ENCODE measurements at places on chromosomes 16 and 17. TPM values are rescaled to one million over a fixed set of nuclear protein-coding genes. Genes with fewer than 3 reads are reported as not detected.

GRCh38 chr16:85004587-85005205, 6.6 kb downstream of the ZDHHC7 start:
- DNase-seq = no peak

DNA sequence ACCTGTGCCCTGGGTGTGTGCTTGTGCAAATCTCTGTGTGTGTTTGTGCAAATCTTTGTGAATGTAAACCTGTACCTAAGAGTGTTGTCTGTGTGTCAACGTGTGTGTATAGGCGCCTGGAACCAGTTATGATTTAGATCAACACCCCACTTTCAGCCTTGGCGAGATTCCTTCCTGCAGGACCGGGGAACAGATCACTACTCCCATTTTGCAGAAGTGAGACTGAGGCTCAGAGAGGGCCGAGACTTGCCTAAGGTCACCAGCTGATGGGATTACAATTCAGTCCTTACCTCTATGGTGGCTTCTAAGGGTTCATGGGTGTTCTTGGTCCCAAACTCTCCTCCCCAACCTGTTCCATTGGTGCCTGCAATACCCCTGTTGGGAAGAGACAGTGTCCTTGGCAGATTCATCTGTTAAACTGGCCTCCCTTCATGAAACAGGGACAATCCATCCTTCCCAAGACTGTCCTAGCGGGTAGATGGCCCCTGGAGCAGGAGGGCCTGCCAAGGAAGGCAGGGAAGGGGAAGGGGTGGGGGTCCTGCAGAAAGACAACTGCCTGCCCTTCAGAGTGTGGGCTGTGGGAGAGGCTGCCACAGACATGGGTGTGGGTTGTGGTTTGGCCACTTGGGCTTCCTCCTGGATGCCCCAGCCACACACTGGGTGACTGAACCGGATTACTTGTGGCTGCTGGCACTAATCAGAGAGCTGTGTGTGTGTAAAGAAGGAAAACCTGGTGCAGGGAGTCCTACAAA, 6.9 kb upstream of the MAPK7 start:
- no peak for DNase-seq

DNA sequence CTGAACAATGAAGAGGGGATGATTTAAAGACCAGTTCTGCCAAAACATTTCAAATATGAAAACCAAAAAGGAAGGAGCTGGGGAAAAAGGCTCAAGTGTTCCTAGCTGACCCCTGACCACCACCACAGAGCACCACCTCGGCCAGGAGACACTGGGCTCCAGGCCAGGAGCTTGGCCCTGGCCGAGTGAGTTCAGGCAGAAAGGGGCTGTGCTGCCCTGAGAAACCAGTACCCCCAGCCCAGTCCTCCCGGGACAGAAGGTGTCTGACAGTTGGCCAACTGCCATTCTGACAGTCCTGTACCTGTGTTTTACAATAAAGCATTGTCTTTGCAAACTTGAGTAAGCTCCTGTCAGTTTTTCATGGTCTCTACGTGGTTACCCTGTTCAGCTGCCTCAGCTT, 98.2 kb downstream of the VPS53 start:
- DNase-seq = no peak

GRCh38 chr17:16977932-16978331, 6.0 kb upstream of the TNFRSF13B start:
- DNase-seq = no peak

GRCh38 chr17:41691031-41691777, 2.5 kb downstream of the EIF1 start:
- no peak for DNase-seq

The RRAD gene
- 0.83 TPM for total RNA-seq

The MYH2 gene
- not detected for total RNA-seq

- no peak for DNase-seq
These were observed 82.8 kb downstream of the ASIC2 start for GRCh38 chr17:33210285-33210684.

The OR2C1 gene
- total RNA-seq = not detected

DNA sequence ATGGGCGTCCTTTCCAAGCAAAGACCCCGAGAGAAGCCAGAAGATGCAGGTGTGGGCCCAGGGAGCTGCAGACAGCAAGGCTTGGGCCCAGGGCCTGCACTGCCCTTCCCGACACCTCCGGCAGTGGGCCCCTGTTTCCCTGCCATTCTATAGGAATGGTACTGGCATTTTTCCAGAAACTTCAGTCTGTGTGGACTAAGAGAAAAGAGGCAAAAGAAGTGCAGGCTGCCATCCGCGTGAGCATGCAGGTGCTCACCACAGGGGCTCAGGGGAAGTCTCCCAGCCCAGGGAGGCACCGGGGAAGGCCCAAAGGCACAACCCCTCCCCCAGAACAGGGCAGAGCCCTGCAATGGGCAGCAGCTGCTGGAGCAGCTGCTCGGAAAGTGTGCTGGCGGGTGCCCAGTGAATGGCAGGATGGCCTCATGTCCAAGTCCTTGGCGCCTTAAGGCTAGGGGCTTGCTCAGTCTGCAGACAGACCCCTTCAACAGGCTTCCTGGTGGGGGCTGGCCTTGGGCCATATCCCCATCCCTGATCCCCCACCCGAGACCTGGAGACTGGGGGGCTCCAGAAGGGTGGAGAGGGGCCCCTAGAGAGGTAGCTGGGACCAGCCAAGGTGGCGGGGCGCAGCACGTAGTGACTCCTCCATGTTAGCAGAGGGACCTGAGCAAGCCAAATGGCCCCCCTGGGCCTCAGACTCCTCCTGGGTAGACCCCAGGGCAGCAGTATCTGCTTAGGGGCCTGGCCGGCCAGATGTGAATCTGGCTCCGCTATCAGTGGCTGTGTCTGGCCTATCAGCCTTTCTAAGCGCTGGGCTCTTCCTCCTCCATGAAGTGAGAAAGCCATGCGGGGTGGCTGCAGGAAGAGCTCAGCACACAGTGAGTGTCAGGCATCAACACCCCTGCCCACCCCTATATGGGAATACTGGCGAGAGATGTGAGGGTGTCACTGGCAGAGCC, 6.7 kb upstream of the TPPP3 start:
- DNase-seq = no peak

- DNase-seq = no peak
These were observed 9.9 kb downstream of the PCTP start for GRCh38 chr17:55760643-55761355.

DNA sequence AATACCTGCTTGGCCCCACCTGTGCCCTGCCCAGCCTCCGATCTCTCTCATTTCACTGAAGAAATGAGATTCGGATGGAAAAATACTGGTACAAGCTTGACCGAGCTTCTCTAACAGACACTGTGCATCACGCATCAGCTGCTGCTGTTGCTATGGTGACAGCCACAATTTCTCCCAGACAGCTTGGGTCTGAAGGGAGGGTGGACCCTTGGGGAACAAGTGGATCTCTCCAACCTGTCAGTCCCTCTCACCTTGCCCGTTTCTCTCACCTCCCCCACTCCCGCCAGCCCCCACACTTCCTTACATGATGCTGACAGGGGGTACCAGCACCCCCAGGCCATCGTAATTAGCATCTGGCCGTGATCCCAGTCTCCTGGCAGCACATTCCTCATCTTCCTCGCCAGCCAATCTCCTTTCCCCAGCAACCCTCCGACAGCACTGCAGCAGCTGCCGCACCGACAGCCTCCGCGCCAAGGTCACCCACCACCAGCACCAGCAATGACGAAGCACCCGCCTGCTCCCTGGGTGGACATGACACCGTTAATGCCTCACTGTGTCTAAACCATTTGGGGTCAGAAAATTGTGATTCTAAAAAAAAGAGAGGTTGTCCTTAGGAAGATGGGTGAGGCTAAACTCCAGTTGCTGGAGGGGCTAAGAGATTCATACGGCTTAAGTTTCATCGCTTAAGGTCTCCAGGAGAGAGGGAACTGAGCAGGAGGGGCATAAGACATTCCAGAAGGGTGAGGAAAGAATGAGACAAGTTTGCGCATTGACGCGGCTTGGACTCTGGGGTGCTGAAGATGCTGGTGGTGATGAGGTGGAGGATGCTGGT, 58.6 kb upstream of the TNRC6A start:
- DNase-seq = no peak

The RTN4RL1 gene
- 1.0 TPM for total RNA-seq
